ENCODE measurements at places on chromosomes 13 and 19.

GRCh38 chr13:29556742-29557141, 38.7 kb downstream of the SLC7A1 start:
- no peak for DNase-seq

GRCh38 chr13:110307767-110308655, 927 bp downstream of the COL4A2 start:
- DNase-seq: peak; percentile 75

DNA sequence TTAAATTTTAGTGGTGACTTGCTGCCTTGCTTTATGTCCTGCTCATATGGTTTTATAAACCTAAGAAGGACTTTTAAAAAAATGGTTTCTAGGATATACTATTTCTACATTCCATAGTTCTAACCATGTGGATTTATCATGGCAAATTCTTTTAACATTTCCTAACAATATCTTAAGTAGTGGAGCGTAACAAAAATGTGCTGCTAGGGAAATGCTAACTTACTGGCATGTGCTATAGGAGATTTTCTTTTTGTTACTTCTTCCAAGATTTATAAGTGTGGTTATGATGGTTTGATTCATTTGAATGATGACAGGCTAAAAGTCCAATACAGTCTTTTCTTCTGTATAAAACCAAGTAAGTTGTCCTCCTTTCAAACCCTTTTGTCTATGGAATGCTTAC, 713.7 kb downstream of the SLITRK1 start:
- no peak for DNase-seq

DNA sequence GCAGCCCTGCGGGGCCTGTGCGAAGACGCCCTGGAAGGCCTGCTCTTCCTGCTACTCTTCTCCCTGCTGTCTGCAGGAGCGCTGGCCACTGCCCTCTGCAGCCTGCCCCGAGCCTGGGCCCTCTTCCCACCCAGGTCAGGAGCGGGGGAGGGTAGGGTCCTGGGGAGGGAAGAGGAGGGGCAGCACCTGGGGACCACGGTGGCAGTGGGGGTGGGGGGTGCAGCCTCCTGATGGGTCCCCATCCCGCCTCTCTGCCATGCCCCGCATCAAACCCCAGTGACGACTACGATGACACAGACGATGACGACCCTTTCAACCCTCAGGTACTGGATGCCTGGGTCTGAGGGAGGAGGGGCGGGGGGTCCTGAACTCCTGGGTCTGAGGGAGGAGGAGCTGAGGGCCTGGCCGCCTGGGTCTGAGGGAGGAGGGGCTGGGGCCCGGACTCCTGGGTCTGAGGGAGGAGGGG, 13.4 kb upstream of the LENG8 start:
- DNase-seq: peak; percentile 54

DNA sequence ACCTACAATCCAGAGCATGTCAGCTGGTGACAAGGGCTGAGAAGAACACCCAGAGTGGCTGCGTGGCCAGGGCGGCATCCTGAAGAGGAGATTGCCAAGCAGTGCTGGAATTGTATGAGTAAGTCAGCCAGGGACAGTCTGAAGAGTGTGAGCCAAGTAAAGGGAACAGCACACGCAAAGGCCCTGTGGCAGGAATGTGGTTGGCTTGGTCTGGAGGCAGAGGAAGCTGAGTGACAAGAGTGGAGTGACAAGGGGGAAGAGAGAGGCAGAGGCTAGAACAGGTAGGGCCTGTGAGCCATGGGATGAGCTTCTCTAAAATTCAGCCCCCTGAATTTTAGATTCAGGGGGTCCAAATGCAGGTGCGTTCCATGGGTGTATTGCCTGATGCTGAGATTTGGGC, 53.7 kb upstream of the UQCRFS1 start:
- DNase-seq: no peak

DNA sequence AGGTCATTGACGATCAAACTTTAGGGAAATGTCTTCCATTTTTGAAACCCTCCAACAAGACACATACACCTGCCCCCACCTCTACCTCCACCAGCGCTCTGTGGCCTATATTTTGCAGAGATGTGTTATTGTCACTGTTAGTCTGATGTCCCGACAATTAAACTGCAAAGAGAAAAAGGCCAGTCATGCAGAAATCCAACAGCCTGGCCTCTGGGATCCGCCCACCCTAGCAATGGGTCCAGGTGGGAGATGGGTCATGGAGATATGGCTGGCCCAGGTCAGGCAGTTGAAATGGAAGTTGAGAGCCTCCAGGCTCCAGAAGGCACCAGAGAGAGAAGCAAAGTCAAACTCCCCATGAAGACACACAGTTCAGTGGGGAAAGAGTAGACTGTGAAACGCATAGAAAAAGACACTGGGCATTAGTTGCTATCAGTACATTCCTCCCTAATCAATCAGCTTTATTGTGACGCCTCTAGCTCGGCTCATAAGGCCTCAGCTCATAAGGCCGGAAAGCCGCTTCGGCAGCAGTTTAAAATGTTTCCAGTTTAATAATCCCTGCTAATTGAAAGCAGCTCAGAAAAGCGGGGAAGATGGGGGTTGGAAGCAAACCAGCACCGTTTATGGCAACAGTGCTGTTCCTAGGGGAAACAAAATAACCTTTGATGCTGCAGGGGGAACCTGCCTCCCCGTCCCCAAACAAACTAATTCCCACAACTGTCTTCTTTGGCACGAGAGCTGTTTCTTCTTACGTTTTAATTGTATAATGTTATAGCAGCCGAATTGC, 239.7 kb upstream of the ZNF507 start:
- DNase-seq: no peak

Data from ecto neural progenitor cell (in vitro differentiated cells).